Heart left ventricle (tissue), 16 donors: ENCODE measurements at places on chromosomes 6 and 20. TPM values are rescaled to one million over a fixed set of nuclear protein-coding genes. Genes with fewer than 3 reads are reported as not detected.

BTNL2 gene
- total RNA-seq = not detected

BEND6 gene
- total RNA-seq = 0.32 TPM

C6orf163 gene
- total RNA-seq = 0.67 TPM

CCR6 gene
- total RNA-seq = not detected

PKIB gene
- not detected for total RNA-seq

GRCh38 chr6:125953502-125953875, 3.1 kb upstream of the HINT3 start:
- no peak for DNase-seq
- H3K27me3 ChIP-seq = no peaks in the 10 kb centered on the region
- no peak overlapping the region for H3K27ac ChIP-seq
- H3K4me1 ChIP-seq = peaks cover 5% of the 10 kb centered on the region
- H3K4me3 ChIP-seq = no peak overlapping the region

DNA sequence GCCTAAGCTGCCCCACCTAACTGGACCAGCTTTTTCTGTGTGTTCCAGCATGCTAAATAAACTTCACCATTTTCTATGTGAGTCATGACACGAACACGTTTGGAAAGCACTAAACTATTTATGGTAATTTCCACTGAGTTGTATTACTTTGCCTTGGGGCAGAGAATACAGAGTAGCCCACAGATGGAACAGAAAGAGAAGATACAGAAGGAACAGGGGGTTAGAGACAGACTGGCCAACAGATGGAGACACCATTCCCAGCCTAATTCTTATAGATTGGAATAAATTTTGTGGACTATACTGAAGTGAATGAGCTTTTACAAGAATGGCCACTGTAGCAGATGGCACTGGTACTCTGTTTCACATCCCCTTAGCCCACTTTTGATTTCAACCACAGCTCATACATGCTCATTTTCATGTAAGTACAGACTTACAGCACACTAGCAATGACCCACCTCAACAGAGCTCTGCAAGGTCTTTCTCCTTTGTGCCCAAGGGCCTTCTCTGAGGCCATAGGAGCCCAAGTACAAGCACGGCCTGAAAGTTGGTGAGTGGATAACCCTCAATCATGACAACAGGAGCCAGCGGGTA, 13.1 kb upstream of the NT5DC1 start:
- no peak for DNase-seq
- no peaks in the 10 kb centered on the region for H3K4me1 ChIP-seq
- H3K27ac ChIP-seq = no peak overlapping the region
- no peaks in the 10 kb centered on the region for H3K36me3 ChIP-seq
- H3K27me3 ChIP-seq = no peaks in the 10 kb centered on the region
- H3K4me3 ChIP-seq = no peak overlapping the region

- DNase-seq = no peak
- H3K27me3 ChIP-seq = no peaks in the 10 kb centered on the region
- H3K4me1 ChIP-seq = no peaks in the 10 kb centered on the region
- H3K4me3 ChIP-seq = no peak overlapping the region
- no peaks in the 10 kb centered on the region for H3K36me3 ChIP-seq
- no peak overlapping the region for H3K27ac ChIP-seq
Measured at GRCh38 chr6:137903933-137904821, 37.1 kb downstream of the TNFAIP3 start.

- no peak for DNase-seq
- H3K27ac ChIP-seq = no peak overlapping the region
- no peaks in the 10 kb centered on the region for H3K36me3 ChIP-seq
- H3K4me1 ChIP-seq = no peaks in the 10 kb centered on the region
- H3K4me3 ChIP-seq = no peak overlapping the region
Measured at GRCh38 chr6:122264557-122264956, 134.9 kb upstream of the HSF2 start.
